ENCODE measurements at places on chromosomes 16 and 17.

GRCh38 chr16:81703177-81704155 is 75.6 kb upstream of the PLCG2 start:
- peak; percentile 39 for DNase-seq

- DNase-seq = no peak
These were observed 8.5 kb upstream of the ERN1 start for GRCh38 chr17:64138441-64138840.

- DNase-seq = no peak
These were observed 79.4 kb downstream of the IRF8 start for GRCh38 chr16:85978291-85978775.

DNA sequence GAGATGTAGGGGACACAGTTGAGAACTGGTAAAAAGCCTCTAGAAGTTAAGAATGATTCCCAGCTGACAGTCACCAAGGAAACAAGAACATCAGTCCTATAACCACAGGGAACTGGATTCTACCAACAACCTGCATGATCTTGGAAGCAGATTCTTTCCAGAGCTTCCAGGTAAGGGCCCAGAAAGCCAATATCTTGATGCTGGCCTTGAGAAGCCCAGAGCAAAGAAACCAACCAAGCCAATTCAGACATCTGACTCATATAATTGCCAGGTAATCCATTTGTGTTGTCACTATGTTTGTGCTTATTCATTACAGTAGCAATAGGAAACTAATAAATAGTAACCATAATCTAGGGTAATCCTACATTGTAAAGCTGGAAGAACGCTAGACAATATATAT is 81.6 kb downstream of the CACNG1 start:
- DNase-seq = no peak

GRCh38 chr17:60926466-60927183 is 249.0 kb downstream of the BCAS3 start:
- no peak for DNase-seq

GRCh38 chr16:69724981-69725479 is 1.3 kb downstream of the NQO1 start:
- no peak for DNase-seq

DNA sequence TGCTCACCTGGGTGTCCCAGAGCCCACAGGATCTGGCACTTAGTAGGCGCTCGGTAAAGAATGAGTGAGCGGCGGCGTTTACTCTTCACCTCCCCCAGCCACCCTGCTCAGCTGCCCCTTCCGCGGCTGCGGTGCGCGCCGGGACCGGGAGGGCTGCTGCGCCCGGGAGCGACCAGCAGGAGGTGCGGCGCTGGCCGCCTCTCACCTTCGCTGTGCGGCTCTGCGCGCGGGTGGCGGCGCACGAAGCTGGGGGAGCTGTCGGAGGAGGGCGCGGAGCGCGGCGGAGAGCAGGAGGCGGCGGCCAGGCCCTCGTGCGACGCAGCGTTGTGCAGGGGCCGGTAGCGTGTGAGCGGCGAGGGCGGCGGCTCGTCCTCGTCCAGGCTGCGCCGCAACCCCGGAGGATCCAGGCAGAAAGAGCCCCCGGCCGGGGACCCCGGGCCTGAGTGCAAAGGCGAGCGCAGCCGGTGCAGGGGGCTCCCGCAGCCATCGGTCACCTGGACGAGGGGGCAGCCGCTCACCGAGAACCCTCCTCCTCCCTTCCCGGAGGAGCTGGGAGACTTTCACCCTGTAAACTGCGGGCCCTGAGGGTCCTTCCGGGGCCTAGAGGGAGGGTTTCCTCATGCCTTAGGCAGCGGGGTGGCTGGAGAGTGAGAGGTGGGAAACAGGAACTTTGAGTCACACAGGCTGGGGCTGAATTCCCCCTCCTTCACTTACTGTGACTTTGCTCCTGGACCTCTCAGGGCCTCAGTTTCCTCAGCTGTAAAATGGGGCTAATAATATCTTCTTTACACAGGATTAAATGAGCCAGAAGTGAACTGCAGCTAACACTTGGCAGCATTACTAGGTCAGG is 12.5 kb downstream of the SAMD14 start:
- peak; percentile 71 for DNase-seq

DNA sequence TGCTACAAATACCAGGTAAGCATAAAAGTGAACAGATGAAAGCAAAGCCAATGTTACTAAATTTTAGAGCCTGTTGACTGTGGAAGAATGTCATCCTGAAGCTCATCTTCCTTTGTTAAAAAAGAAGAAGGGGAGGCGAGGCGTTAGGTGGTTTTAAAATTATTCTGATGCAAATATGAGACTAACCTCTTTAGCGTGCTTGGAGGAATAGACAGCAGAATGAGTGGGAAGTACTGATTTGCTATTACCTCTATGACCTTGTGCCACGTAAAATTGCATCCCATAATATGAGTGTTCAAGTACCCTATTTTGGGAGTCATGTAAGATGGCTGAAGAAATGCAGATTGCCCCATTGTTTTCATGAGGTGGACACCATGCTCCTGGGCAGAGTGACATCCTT is 95.7 kb downstream of the ELAC2 start:
- DNase-seq = no peak

Measured in CD8-positive, alpha-beta memory T cell (primary cell).